Effector memory CD8-positive, alpha-beta T cell (primary cell): ENCODE measurements at places on chromosomes 11 and 22.
A peak's percentile ranks its signal among the peaks of the same experiment; 100 is the strongest.

- H3K36me3 ChIP-seq: peaks cover 38% of the 10 kb centered on the region
- no peak overlapping the region for H3K4me3 ChIP-seq
- peaks cover 5% of the 10 kb centered on the region for H3K4me1 ChIP-seq
- no peaks in the 10 kb centered on the region for H3K27me3 ChIP-seq
- H3K27ac ChIP-seq: no peak overlapping the region
These were observed 132.8 kb downstream of the CRYBB2 start for GRCh38 chr22:25352294-25352680.

DNA sequence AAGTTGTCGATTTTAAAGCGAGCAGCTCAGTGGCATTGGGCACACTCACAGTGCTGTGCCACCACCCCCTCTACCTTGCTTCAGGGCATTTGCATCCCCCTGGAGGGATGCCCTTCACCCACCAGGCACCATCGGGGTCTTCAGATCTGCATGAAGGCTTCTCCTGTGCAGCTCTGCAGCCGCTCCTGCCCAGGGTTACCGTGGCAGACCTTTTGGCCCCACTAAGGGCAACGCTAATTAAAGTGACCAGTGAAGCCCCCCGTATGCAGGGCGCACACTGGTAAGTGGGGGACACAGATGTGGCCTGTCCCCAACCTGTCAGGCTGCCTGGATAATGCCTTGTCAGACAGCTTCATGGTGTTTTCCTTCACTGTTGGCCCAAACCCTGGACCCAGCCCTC is 1117.7 kb downstream of the BRD1 start:
- no peaks in the 10 kb centered on the region for H3K36me3 ChIP-seq
- H3K27me3 ChIP-seq: no peaks in the 10 kb centered on the region
- H3K4me3 ChIP-seq: no peak overlapping the region
- DNase-seq: no peak
- H3K27ac ChIP-seq: no peak overlapping the region

DNA sequence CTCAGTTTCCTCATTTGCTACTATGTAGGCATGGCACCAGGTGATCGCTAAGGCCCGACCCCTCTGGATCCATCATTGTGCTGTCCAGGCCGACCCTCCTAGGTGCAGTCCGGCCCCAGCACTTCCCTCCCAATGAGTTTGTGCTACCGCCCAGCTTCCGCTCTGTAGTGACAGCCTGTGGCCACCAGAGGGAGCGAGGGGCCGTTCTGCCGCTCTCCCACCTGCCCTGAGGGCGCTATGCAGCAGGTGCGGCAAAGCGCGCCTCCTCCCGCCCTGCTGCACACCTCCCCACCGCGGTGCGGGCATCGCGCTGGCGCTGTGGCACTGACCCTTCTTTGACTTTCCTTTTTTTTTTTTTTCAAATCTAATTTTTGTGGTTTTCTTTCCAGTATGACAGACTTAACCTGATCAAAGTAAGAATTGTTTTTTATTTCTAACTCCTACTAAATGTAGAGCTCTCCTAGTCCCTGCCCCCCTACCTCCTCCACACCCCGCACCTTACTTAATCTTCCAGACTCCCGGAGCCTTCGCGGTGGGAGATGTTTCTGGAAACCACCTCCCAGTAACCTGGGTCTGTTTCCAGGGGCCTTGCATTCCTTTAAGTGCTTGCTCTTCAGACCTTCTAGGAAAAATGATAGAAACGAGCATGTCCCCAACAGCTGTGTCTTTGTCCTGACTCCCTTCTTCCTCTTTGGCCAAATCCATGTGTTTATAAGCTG is 73.7 kb downstream of the SCN3B start:
- no peaks in the 10 kb centered on the region for H3K27me3 ChIP-seq
- H3K27ac ChIP-seq: no peak overlapping the region
- DNase-seq: peak; percentile 59
- H3K4me1 ChIP-seq: peaks cover 23% of the 10 kb centered on the region
- H3K4me3 ChIP-seq: no peak overlapping the region

DNA sequence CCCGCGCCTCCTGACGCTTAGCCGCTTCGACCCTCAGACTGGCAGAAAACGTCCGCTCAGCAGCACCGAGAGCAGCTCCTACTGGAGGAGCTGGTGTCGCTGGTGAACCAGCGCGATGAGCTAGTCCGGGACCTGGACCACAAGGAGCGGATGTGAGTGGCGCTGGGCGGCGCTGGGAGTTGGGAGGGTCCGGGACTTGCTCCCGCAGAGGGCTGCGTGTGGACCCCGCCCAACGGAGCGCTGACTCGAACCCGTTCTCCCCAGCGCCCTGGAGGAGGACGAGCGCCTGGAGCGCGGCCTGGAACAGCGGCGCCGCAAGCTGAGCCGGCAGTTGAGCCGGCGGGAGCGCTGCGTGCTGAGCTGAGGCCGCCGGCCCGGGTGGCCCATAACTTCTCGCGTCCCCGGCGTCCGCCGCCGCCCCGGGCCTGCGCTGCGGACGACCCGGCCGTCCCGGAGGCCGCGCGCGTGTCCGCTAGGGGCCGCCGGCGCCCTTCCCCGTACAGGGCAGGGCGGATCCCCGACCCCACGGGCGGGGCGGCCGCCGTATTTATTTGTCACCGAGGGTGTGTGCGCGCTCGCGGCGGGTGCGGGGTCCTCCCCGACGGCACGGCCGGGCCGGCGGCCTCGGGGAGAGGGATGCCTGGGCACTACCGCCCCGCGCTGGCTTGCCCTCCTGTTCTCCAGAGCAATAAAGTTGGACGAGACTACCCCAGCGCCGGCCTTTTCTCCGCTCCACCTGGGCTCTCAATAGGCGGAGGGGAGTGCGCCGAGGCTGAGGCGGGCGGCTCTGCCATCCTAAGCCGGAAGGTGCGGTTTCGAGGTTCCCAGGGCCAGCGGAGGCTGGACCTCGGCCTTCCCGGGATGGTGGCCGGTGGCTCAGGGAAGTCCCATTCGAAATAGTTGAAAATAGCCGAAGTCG is 3.4 kb downstream of the KCNK7 start:
- DNase-seq: no peak
- no peak overlapping the region for H3K4me3 ChIP-seq
- H3K27ac ChIP-seq: no peak overlapping the region
- peaks cover 29% of the 10 kb centered on the region for H3K36me3 ChIP-seq

- H3K4me1 ChIP-seq: no peaks in the 10 kb centered on the region
- no peak overlapping the region for H3K4me3 ChIP-seq
- H3K36me3 ChIP-seq: no peaks in the 10 kb centered on the region
- DNase-seq: no peak
- H3K27ac ChIP-seq: no peak overlapping the region
- no peaks in the 10 kb centered on the region for H3K27me3 ChIP-seq
These were observed 1307.5 kb upstream of the TENM4 start for GRCh38 chr11:80748207-80748925.

DNA sequence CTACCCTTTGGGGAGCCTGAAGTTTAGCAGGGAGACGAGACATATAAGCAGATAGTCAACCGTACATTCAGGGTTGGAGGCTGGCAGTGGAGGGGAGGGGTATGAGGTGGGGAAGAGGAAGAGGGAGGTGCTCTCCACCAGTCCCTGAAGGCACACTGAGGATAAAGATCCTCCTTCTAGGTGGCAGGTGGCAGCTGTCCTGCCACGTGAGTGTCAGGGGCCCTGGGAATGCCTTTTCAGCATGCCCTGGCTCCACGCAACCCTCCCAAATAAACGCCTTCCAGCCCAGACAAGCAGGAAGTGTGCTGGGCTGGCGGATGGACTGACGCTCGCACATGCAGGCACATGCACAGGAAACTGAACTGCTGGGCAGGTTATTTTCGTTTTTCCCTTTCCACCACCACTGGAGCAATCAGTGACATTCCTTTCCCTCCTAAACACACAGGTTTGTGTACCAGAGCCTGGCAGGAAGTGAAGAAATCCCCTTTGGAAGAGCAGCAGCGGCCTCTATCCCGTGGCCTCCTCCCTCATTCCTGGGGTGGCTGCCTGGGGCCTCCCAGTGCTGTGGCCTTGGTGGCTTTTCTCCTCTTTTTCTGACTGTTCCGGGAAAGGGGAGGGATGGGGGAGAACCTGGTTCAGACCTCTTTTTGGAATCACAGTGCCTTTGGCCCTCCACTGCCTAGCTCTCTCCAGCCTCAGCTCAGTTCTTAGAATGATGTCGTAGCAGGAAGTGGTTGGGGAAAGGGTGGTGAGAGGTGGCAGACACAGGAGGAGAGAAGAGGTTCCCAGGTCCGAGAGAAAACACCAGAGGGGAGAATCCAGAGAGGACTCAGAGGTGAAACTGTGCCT is 157.0 kb upstream of the TIMP3 start:
- no peak for DNase-seq
- peaks cover 6% of the 10 kb centered on the region for H3K27me3 ChIP-seq
- no peaks in the 10 kb centered on the region for H3K36me3 ChIP-seq
- H3K27ac ChIP-seq: peak overlapping the region; percentile 77
- peaks cover 10% of the 10 kb centered on the region for H3K4me1 ChIP-seq
- peak overlapping the region; percentile 26 for H3K4me3 ChIP-seq

DNA sequence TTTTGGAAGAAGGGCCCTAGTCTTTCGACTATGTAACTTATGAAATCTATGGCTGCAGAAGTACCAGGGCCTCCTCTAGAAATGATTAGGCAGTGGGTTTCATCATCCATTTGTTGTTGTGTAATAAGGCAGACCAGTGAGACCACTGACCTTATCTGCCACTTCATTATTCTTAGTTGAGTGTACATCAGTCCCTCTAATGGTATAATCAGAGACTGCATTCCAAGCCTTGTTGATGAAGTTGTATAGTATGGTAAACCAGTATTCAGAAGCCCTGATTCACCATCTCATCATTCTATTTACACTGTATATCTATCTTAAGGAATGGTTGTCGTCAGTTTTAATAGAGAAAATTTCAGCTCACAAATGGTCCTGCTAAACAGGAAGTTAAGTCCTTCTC is 32.2 kb upstream of the GRIA4 start:
- H3K27me3 ChIP-seq: no peaks in the 10 kb centered on the region
- H3K4me1 ChIP-seq: no peaks in the 10 kb centered on the region

DNA sequence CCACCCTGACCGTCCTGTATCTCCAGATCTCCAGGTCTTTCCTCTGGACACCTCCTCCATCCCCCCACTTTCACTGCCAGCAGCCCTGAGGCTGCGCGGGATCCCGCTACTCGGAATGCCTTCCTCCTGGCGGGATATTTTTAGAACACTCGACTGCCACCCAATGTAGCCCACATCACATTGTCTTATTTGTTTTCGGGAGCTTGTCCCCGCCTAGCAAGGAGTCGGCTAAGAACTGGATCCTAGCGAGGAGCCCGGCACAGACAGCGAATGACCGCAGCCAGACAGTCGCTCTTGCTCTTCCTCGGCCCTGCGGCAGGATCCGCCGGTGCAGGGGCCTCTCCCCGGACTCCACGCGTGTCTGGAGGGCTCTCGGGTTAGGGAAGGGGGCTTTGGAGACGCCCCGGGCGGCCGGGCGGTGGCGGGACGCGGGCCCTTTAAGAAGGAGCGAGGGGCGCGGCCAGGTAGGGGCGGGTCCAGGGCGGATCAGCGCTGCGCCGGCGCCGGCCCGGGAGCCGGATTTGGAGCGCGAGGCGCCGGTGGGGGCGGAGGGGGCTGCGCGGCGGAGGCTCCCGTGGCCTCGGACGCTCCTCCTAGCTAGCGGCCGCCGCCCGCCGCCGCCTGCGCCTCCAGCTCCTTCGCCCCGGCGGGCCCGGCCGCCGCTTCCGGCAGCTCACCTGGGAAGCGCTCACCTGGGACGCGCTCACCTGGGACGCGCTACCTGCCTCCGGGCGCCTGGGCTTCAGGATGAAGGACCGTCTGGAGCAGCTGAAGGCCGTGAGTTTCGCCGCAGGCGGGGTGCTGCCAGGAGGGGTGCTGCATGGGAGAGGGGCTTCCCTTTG is at the start of gene STX3:
Gene STX3, plus strand, starts transcription at position 518 of the 842 bp plus-strand sequence. Its CDS starts 230 bp downstream, at position 748.
- H3K4me1 ChIP-seq: peaks cover 37% of the 10 kb centered on the region
- peak within 1 kb of the TSS; percentile 86 for H3K27ac ChIP-seq
- H3K27me3 ChIP-seq: peaks cover 9% of the 10 kb centered on the region
- H3K36me3 ChIP-seq: peaks cover 6% of the 10 kb centered on the region
- peak; percentile 71 for DNase-seq

- DNase-seq: no peak
- H3K4me1 ChIP-seq: no peaks in the 10 kb centered on the region
- H3K4me3 ChIP-seq: no peak overlapping the region
- H3K27me3 ChIP-seq: peaks cover 15% of the 10 kb centered on the region
- no peak overlapping the region for H3K27ac ChIP-seq
These were observed 13.1 kb downstream of the OR52A5 start for GRCh38 chr11:5124891-5125620.

- H3K36me3 ChIP-seq: no peaks in the 10 kb centered on the region
- no peak overlapping the region for H3K27ac ChIP-seq
- peaks cover 51% of the 10 kb centered on the region for H3K27me3 ChIP-seq
These were observed 76.7 kb upstream of the FAM181B start for GRCh38 chr11:82810326-82810725.

DNA sequence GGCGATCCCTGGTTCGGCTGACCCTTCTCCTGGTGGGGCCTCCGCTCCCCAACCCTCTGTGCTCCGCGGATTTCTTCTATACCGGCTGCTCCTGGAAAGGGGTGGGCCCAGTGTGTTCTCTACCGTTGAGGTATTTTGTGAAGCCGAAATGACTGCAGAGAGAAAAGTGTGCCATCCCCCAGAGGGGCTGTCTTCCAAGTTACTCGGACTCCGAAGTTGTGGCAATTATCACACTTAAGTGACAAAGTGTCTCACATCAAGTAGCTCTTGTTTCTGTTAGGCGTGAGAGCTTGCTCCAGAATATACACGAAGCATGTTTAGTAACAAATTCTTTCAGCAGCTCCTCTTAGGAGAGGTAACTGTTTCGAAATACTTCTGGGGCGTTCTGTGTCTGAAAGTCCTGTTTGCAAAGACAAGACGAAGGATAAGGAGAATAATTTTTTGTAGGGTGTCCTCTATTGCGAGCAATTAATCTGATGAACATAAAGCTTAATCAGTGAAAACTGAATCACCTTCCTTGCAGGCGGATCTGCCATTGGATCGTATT is 434 bp downstream of the XPNPEP3 start:
- H3K4me3 ChIP-seq: peak overlapping the region; percentile 92
- peak overlapping the region; percentile 97 for H3K27ac ChIP-seq
- no peaks in the 10 kb centered on the region for H3K27me3 ChIP-seq
- H3K36me3 ChIP-seq: peaks cover 27% of the 10 kb centered on the region

DNA sequence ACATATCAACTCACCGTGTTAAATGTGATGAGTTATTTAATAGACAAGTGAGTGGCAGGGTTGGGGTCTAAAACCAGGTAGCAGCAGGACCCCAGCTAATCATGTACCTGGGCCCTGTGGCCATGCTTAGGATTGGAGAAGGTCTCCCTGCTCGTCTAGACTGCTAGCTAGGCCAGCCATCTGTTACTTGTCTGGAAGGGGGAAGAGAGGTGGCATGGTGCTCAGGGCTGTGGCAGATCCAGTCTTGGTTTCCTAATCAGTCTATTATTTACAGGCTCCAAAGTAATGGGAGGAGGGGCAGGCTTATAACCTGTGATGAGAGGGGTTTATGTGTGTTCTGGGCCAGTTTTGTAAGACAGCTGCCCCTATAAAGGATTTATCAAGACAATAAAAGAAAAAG is 105.9 kb downstream of the NTM start:
- no peaks in the 10 kb centered on the region for H3K4me1 ChIP-seq
- H3K27me3 ChIP-seq: no peaks in the 10 kb centered on the region
- no peak for DNase-seq
- H3K4me3 ChIP-seq: no peak overlapping the region
- no peak overlapping the region for H3K27ac ChIP-seq
- no peaks in the 10 kb centered on the region for H3K36me3 ChIP-seq

- no peak for DNase-seq
- peaks cover 3% of the 10 kb centered on the region for H3K36me3 ChIP-seq
- H3K4me3 ChIP-seq: no peak overlapping the region
- H3K27me3 ChIP-seq: no peaks in the 10 kb centered on the region
These were observed 190.5 kb upstream of the MTMR2 start for GRCh38 chr11:96114178-96115064.
